COR-L47 (cell line): ENCODE measurements at places on chromosomes 6 and 20.
A peak's percentile ranks its signal among the peaks of the same experiment; 100 is the strongest.

GRCh38 chr20:1191299-1191698 lies 6.5 kb upstream of the TMEM74B start:
- no peak for DNase-seq

- DNase-seq: no peak
Observed at GRCh38 chr6:161409353-161409752, 135.5 kb upstream of the AGPAT4 start.

DNA sequence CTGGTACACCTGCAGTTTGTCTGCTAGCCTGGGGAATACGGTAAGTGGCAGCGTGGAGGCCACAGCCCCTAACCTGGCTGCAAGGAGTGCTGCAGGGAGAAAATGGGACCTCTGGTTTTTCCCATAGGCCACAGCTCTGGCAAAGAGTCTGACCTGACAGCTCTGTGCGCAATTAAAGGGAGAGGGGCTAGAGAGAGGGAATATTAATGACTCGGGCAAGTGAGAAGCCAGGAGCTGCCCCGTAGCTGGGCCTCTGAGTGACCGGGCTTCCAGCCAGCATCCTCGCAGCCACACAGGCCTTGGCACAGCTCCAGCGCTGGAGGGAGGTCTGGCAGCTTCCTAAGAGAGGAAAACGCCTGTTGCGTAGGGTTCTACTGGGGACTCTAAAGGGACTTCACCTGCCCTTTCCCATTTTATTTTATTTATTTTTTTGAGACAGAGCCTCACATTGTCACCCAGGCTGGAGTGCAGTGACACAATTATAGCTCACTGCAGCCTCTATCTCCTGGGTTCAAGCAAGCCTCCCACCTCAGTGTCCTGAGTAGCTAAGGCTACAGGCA lies 18.2 kb upstream of the OCSTAMP start:
- peak; percentile 97 for DNase-seq

DNA sequence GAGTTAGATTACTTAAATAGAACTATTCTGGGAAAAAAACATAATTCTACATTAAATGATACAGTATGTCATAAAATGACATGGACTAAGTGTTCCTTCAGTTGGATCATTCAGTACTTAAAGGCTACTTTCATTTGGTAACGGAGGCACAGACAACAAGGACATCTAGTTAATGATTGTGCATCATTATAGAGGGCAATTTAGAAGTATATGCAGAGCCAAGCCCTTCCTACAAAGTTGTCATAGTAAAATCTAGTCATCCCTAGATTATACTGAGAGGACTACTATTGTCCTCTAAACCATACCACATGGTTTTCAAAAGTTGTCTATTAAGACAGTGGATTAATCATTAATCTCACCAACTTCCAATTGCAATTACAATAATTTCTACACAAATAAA lies 53.9 kb upstream of the STXBP5 start:
- DNase-seq: no peak

GRCh38 chr6:106502559-106502958 lies 126.7 kb downstream of the RTN4IP1 start:
- DNase-seq: no peak

DNA sequence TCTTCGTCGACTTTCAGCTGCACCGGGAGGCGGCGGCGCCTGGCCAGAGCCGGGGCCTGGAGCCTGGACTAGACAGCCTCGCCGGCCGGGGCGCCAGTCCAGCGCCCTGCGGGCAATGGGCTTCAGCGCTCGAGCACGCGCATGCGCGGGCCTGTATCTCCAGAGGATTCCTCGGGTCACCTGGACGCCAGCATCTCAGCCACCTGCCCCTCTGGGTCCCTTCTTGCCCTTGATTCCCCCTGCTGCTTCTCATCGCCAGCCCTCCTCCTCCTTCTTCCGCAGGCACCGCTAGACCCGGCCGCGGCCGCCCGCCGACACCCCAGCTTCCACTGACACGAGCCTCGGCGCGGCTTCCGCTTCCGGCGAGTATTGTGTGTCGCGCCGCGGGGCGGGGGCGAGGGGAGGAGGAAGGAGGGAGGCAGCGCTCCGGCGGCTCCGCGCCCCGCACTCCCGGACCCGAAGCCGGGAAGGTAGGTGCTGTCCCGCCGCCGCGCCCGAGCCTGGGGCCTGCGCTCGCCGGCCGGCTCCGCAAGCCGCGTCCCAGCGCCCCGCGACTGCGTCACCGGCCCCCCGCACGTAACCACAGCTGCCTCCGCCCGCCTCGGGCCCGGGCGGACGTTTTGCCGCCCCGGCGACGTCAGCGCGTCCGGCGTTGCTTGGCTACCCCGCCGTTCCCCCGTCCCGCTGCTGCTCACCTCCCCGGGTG lies at the start of gene TRIM39:
TRIM39 (plus strand) TSS at position 402 of the 706 bp plus-strand sequence. CDS start 2,391 bp downstream, outside the sequence.
- peak; percentile 75 for DNase-seq

GRCh38 chr6:120083186-120083585 lies 733.6 kb upstream of the MAN1A1 start:
- DNase-seq: no peak

DNA sequence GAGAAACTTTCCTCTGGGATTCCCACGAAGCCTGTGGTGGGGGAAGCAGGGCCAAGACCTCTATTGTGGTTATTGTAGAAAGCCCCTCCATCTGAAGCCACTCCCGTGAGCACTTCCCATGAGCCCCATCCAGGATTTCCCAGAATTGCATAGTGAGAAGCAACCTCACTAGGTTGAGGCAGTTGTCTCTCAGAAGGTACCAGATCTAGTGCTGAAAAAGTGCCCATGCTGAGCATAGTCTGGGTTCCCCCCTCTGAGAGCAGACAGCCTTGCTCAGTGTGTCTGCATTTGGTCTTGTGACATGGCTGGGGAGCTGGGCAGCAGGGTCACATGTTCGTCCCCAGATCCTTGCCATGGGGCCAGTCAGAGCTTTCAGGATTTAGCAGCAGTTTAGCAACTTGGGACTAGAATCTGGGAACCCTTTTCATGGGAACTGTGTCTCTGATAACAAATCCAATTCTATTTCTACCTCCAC lies 38.6 kb downstream of the SLC9A8 start:
- DNase-seq: no peak

DNA sequence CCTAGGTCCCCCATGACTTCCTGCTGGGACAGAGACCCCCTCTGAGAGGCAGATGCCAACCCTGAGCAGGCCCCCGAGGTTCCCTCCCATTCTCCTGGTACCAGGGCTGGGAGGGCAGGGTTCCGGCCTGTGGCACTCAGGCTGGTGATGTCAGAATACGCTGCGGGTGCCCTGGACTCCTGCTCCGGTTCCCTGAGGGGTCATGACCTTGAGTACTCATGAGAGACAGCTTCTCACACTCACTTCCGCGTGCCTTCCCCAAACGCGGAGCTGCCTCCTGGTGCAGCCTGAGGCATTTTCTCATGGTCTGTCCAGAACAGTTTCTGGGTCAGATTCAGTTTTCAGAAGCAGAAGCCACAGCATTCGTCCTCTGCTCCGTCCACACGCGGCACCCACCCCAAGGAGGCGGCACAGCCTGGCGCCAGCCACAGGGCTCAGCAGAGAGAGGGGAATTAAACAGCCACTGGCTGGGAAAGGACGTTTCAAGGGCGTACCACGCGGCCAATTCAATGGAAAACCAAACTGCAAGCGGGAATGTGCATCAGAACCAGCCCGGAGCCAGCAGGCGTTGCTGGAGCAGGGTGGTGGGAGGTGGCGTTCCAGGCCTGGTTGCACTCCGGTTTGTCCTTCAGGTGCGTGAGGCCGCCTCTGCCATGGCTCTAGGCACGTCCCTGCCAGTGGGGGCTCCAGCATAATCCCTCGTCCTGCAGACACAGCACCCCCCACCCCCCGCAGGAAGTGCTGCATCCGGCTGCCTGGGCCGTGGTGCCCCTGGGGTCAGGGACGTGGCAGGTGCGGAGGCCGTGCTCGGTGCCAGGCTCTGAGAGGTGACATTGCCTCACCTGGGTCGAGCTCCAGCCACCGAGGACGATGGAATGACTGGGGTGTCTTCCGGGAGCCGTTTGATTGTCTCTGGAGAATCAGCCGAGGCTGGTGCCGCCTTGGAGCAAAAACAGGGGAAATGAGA lies 58.3 kb upstream of the BHLHE23 start:
- DNase-seq: no peak

- DNase-seq: no peak
Observed at GRCh38 chr6:125511809-125512396, 210.1 kb upstream of the HDDC2 start.

DNA sequence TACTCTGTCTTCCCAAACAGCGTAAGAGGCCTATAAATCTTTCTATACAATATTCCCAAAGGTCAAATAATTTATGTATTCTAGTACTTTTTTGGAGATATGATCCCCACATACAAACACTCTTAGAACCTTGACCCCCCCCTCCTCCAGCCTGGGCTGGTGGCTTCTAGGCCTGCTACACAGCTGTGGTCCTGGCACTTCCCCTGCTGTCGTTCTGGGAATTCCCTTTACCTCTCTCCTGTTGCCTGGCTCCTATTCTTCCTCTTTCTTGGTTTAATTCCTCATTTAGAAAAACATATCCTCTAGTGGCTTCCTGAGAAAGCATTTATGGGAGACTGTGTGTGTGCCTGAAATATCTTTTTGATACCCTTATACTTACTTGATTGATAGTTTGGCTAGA lies 4.1 kb upstream of the TXLNB start:
- DNase-seq: no peak

- no peak for DNase-seq
Observed at GRCh38 chr6:84284428-84285049, 57.1 kb upstream of the CEP162 start.

DNA sequence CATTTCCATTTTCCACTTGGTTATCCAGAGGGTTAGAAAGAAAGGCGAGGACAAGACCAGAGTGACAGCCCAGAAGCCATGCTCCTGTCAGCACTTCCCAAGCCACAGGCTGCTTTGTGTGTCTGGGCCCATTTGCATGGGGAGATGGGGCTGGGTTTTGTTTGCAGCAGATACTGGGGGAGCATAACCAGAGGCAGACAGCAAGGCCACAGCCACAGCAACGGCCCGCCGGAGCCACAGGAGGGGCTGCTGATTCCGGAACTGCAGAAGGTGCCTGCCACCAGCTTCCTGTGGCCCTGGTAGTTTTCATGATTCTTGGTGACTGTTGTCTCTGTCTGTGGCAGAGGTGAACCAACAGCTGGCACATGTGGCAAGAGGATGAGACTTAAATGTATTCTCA lies 106.6 kb downstream of the DLL1 start:
- no peak for DNase-seq

DNA sequence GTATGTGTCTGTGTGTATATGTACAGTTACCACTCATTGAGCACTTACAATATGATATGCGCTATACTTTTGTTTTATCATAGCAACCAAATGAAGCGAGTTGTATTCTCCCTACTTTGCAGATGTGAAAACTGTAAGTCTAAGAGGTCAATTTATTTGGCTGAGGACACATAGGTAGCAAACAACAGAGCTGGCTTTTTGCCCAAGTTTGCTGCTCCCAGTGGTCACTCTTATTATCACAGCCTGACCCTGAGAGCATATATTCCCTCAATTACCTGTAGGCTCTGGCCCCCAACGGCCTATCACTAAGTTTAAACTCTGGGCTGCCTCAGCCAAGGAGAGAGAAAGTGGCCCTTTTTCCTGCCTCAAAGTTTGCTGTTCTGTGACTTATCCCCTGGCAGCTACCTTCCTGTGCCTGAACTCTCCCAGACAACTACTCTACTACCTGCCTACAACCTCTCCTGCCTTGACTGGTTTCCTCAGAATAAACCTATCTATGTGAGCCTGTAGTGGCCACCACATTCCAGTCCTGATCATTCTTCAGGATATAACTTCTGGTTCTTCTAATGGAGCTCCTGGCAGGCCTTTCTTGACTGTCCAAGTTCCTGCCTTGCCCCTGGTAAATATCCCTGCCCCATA lies 221.8 kb downstream of the FRK start:
- DNase-seq: peak; percentile 25

DNA sequence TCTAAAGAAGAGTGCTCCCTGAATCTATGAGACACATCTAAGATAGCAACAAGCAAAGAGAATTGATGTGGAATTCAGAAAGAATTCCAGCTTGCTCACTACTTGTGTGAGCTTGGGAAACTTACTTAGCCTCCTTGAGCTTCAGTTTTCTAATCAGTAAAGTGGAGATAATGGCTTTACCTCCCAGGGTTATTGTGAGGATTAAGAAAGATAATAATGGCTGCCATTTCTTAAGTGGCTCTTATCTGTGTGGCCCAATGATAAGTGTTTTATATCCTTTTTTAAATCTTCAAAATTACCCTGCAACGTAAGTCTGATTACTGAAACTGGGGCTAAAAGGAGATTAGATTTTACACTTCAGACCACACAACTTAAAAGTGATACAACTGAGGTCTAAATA lies 418.5 kb downstream of the LMBRD1 start:
- DNase-seq: no peak

DNA sequence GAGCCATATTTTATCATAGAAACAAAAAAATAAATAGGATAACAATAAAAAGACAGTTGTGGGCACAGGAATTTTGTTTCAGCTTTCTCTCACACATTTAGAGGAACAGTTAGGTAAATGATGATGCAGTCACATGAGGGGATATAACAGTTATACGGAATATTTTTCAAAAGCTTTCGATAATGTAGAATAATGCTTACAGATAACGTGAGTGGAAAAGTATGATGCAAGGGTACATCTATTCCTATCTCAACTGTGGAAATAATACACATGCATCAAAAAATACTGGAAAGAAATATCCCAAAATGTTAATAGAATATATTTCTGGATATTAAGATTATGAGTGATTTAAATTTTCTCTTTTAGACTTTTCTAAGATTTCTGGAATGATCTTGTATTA lies 114.0 kb downstream of the AFG1L start:
- DNase-seq: no peak

DNA sequence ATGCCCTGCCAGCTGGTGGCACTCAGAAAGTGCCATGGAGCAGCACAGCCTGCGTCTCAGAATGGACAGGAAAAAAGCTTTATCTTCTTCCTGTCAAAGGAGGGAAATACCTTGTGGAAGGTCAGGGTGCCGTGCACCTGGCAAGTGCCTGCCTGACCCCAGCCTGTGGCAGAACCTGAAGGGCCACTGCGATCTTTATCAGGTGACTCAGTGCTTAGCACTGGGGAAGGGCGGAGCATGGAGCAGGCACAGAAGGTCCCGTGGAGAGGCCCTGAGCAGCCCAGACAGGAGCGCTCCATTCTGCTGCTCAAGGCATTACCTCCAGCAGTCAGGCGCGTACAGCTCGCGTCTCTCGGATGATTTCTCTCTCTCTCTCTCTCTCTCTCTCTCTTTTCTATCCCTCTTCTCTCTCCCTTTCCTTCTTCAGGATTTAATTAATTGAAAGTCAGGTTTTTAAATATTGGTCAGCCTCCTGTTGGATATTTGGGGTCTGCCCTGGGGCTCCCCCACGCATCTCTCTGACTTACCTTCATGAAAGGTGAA lies 31.7 kb downstream of the FOXC1 start:
- no peak for DNase-seq

GRCh38 chr6:107673076-107673494 lies 151.0 kb downstream of the SCML4 start:
- DNase-seq: no peak

GRCh38 chr20:58169450-58169849 lies 59.0 kb downstream of the ANKRD60 start:
- no peak for DNase-seq

DNA sequence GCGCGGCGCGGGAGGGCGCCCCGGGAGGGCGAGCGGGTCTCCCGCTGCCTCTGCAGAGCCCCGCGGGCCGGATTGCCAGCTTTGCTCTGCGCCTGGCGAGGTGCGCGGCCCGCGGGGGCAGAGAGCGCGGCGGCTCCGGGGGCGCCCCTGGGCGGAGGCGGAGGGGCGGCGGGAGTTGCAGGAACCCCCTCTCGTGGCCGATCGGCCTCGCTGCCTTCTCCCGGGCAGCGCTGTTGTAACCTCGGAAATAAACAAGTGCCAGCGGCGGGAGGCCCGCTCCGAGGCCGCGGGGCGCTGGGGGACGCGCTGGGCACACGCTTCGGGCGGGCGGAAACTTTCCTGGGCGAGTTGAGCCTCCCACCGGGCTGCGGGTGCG lies 1.2 kb downstream of the CDH4 start:
- DNase-seq: peak; percentile 24

GRCh38 chr6:7674291-7674690 lies 51.6 kb upstream of the BMP6 start:
- no peak for DNase-seq
